NCI-H1930 (cell line): ENCODE measurements at places on chromosomes 12 and 14.

- no peak for DNase-seq
Measured at GRCh38 chr12:101441461-101442224, 33.5 kb upstream of the SPIC start.

DNA sequence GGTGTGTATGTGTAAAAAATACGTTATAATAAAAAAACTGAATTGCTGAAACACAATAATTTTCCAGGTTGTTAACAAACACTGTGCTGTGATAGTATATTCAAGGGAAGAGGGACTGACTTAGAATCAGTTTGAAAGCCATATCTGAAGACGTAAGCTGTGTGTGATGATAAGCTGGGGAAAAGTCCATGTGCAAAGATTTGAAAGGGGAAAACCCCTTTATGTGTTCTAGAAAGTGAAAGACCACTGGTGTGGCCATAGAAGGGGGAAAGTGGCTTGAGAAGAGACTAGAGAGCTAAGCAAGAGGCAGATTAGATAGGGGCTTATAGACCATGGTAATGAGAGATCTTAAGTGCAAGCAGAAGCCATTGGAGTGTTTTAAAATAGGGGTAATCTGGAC lies 195.9 kb upstream of the GZMB start:
- no peak for DNase-seq

DNA sequence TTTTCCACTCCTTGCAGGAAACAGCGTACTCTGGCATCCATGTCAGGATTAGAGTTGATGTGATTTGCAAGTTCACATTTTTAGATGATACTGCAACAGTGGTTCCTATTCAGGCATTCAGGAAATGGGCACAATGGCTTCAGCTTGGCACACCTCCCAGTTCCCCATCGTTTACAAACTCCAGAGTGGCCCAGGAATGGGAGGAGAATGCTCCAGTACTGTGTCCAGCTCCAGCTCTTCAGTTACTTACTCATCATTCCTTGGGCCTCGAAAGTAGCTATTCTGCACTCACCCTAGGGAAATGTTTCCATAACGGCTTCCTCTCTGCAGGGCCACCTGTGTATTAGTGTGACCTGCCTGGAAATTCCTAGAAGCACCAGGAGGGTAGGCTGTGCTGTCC lies 239.7 kb upstream of the RGS6 start:
- DNase-seq, result no peak

DNA sequence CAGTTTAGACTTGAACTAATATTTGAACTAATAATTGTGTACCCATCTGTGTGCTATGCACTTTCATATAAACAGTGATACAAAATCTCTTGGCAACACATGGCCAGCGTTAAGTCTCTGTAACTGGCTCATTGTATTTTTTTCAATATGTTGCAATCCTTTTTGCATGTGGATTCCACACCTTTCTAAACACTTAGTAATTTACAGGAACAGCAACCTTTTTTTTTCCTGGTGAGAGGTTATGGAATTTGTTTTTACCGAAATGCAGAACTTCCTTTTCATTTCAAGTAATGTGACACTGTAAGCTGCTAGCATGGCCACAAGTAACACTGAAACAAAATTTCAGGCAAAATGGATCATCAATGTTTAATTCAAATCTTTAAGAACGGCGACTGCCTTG lies 45.4 kb upstream of the EPS8 start:
- DNase-seq, result no peak

GRCh38 chr12:108296945-108297344 lies 42.2 kb downstream of the CMKLR1 start:
- no peak for DNase-seq

- DNase-seq, result no peak
Measured at GRCh38 chr12:21881965-21882364, 59.3 kb downstream of the ABCC9 start.
